ENCODE measurements at places on chromosomes 5 and 9. TPM values are rescaled to one million over a fixed set of nuclear protein-coding genes. Genes with fewer than 3 reads are reported as not detected.

The NMUR2 gene
- total RNA-seq = not detected

The CDH10 gene
- 0.35 TPM for total RNA-seq

The DCAF12 gene
- total RNA-seq = 31.4 TPM

The GRIN3A gene
- total RNA-seq = 0.21 TPM

The ELOVL7 gene
- 18.5 TPM for total RNA-seq

The CDH9 gene
- total RNA-seq = not detected

GRCh38 chr5:90777959-90778358 lies 219.4 kb downstream of the ADGRV1 start:
- no peak overlapping the region for H3K27ac ChIP-seq
- H3K27me3 ChIP-seq = no peaks in the 10 kb centered on the region
- H3K4me1 ChIP-seq = no peaks in the 10 kb centered on the region
- H3K4me3 ChIP-seq = no peak overlapping the region
- H3K36me3 ChIP-seq = no peaks in the 10 kb centered on the region

DNA sequence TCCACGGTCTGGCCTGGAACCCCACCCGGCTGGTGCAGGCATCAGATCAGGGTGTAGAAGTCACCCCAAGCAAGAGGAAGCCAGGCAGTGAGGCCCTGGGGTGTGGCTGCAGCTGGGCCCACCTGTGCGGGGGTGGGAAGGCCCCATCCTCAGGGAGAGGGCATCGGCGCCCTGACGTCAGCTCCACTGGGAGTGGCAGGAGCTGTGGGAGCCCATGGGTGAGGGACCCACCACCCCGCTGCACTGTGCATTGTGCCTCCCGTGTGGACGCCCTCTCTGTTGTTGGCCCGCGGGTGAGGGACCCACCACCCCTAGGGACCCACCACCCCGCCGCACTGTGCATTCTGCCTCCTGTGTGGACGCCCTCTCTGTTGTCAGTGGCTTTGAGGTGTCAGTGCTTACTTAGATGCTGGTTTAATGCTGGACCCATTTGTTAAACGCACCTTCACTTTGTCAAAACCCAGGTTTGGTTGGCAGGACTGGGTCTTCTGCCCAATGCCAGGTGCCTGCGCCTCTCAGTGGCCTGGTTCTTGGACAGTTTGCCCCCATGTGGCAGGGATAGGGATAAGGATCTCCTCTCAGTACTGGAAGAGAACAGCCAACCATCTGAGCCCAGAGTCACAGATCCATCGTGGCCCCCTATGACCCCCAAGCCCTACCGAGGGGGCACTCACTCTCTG lies 6.9 kb upstream of the EXOC3 start:
- no peak overlapping the region for H3K4me3 ChIP-seq
- no peak overlapping the region for H3K27ac ChIP-seq
- no peaks in the 10 kb centered on the region for H3K27me3 ChIP-seq
- no peaks in the 10 kb centered on the region for H3K4me1 ChIP-seq
- no peak for DNase-seq

DNA sequence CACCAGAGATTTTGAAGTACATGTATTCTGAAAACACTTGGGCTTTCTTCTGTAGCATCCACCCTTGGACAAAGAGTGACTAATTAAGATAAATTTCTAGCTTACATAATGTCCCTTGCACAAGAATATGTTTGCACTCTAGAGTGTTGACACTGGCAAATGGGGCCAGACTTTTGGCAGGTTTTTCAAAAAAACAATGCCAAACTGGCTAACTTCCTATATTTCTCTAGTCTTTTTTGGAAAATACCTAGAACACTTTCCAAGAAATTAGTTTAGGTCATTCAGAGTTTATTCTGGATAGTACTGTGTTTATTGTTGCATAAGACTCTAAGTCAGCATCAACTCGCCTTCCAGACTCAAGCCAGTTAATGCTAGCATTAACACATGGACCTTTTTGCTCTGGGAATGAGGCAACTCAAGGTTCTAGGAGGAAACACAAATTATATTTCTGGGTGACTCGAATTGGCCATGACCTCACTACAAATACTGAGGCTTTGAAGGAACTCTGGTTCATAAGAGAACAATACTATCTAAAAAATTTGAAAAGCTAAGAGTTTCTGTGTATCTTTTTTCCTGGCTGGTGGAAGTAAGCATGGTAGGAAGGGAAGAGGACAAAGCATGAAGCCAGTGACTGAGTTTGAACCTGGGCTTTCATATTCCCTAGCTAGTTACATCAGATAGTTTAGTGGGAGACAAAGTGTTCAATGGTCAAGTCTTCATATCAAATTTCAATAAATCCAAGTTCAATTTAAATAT lies 101.6 kb downstream of the NREP start:
- no peak overlapping the region for H3K27ac ChIP-seq
- no peaks in the 10 kb centered on the region for H3K36me3 ChIP-seq
- no peak overlapping the region for H3K4me3 ChIP-seq

DNA sequence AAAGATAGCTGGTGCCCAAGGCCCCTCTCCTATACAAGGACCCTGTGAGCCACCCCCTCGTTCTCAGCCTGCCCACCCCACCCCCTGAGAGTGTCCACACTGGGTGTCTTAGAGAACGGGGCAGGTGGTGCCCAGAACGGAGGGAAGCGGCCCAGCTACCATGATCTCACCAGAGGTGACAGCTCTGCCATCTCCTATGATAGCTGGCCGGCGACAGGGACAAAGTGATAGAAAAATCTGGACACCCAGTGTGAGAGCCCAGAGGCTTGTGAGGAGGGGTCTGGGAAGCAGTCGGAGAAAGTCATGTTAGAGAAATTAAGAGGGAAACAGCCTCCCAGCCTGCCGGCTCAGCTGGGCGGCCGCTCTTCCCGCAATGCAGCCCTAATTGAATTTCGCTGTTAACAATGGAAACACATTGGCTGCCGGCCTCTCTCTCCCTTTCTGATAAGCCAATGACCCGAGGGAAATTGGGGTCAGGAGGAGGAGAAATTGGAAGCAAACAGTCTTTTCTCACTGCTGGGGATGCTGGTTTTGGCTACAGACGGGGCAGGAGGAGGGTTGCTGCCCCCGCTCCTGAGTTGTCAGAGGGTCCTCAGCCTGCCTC lies 32.3 kb downstream of the HK3 start:
- no peaks in the 10 kb centered on the region for H3K36me3 ChIP-seq
- no peak overlapping the region for H3K4me3 ChIP-seq
- no peak overlapping the region for H3K27ac ChIP-seq

DNA sequence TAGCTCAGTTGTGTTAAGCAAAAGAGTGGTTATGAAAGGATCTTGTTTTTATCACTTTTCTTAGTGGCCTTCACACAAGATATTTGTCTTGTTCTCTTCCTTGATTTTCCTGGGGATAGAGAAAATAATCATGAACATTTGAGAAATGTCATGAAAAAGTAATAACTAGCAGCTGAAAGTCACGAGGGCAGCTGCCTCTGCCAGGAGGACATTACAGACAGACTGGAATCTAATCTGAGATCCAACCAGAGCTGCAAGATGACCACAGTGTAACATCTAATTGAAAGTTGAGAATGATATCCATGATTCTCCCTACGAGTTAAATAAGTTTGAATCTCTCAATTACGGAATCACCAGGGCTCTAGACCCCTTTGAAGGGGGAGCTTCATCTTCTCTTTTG lies 274.9 kb downstream of the ARHGAP26 start:
- no peak for DNase-seq
- no peak overlapping the region for H3K4me3 ChIP-seq
- no peaks in the 10 kb centered on the region for H3K4me1 ChIP-seq
- no peak overlapping the region for H3K27ac ChIP-seq

The TUT7 gene
- total RNA-seq = 31.5 TPM

The GNA14 gene
- 8.4 TPM for total RNA-seq

The ADAMTS19 gene
- total RNA-seq = 8.0 TPM

- no peak overlapping the region for H3K27ac ChIP-seq
- no peak for DNase-seq
- no peaks in the 10 kb centered on the region for H3K27me3 ChIP-seq
- no peak overlapping the region for H3K4me3 ChIP-seq
Observed at GRCh38 chr9:83639266-83639665, 16.3 kb downstream of the IDNK start.

GRCh38 chr5:150487199-150488061 lies 20.5 kb upstream of the NDST1 start:
- peak overlapping the region; percentile 95 for H3K4me3 ChIP-seq
- no peak for DNase-seq
- no peaks in the 10 kb centered on the region for H3K36me3 ChIP-seq
- peak overlapping the region; percentile 88 for H3K27ac ChIP-seq

GRCh38 chr5:96602776-96603175 lies 59.4 kb upstream of the CAST start:
- no peak overlapping the region for H3K27ac ChIP-seq
- H3K36me3 ChIP-seq = no peaks in the 10 kb centered on the region
- DNase-seq = no peak
- H3K4me3 ChIP-seq = no peak overlapping the region
- H3K27me3 ChIP-seq = no peaks in the 10 kb centered on the region

DNA sequence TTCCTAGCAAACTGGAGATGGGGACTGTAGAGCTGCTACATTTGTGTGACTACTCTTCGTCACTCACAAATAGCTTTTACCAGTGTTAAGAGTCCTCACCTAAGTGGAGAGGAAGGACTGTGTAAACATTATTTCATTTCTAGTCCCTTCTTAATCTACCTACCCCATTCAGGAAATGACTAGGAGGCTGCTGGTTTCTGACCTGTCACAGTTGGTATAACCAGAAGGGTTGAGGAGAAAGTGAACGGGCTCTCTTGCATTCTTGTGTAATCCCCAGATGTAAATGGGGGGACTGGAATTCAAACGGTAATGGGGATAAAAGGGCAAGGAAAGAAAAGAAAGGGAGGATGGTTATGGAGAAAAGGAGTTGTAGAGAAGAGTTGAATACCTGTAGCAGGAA lies 35.4 kb upstream of the BNIP1 start:
- H3K27ac ChIP-seq = no peak overlapping the region
- H3K36me3 ChIP-seq = peaks cover 31% of the 10 kb centered on the region
- no peaks in the 10 kb centered on the region for H3K27me3 ChIP-seq
- H3K4me1 ChIP-seq = no peaks in the 10 kb centered on the region
- DNase-seq = no peak

DNA sequence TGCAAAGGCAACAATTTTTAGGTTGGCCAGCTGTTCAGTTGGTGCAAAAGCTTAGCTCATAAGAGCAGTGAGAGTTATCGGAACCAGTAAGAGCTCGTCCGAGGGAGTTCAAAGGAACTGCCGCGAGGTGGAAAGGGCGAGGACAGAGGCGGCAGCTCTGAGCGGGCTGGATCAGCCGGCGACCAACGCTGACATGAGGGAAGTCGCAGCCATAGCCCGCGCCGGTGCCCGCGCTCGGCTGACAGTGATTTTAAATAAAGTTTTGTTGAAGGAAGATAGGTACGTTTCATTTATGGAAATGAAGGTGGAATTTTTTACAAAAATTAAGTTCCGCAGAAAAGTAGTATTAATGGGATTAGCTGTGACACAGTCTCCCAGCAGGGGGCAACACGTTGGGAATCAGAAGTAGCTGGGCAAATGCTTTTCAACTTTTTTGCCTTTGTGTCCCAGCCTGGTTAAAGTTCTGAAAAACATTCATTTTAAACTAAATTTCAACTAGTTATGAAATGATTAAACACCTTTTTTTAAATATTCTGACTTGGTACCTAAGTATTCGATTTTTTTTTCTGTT lies 43.2 kb downstream of the FBXO4 start:
- no peak for DNase-seq
- no peak overlapping the region for H3K4me3 ChIP-seq
- H3K36me3 ChIP-seq = no peaks in the 10 kb centered on the region

GRCh38 chr5:137220523-137220927 lies 278.6 kb downstream of the SPOCK1 start:
- H3K36me3 ChIP-seq = no peaks in the 10 kb centered on the region
- no peak overlapping the region for H3K4me3 ChIP-seq
- no peak overlapping the region for H3K27ac ChIP-seq
- H3K27me3 ChIP-seq = no peaks in the 10 kb centered on the region
- H3K4me1 ChIP-seq = peaks cover 6% of the 10 kb centered on the region

DNA sequence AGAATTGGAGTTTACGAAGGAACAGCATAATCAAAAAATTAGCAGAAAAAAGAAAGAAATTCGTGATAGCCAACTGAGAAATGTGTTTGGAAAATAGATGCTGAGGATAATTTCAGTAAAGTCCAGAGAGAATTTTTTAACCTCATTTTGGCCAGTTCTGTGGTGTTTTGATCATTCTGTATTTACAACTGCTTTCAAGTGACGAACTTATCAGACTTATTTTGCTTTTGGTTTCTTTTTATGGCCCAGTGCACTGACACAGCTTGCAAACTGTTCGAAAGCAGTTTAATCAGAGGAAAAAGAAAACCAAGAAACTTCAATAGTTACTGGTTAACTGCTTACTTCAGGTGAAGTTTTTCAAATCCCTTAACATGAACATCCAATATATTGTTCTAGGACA lies 1.9 kb downstream of the SDHA start:
- H3K36me3 ChIP-seq = peaks cover 10% of the 10 kb centered on the region
- no peak overlapping the region for H3K27ac ChIP-seq
- peak overlapping the region; percentile 99 for H3K4me3 ChIP-seq

The C9 gene
- total RNA-seq = not detected

The TRIP13 gene
- total RNA-seq = 1.6 TPM

- no peaks in the 10 kb centered on the region for H3K4me1 ChIP-seq
- no peak overlapping the region for H3K4me3 ChIP-seq
- no peaks in the 10 kb centered on the region for H3K27me3 ChIP-seq
- H3K36me3 ChIP-seq = no peaks in the 10 kb centered on the region
- DNase-seq = no peak
- no peak overlapping the region for H3K27ac ChIP-seq
Observed at GRCh38 chr9:134634176-134634575, 7.4 kb upstream of the COL5A1 start.

DNA sequence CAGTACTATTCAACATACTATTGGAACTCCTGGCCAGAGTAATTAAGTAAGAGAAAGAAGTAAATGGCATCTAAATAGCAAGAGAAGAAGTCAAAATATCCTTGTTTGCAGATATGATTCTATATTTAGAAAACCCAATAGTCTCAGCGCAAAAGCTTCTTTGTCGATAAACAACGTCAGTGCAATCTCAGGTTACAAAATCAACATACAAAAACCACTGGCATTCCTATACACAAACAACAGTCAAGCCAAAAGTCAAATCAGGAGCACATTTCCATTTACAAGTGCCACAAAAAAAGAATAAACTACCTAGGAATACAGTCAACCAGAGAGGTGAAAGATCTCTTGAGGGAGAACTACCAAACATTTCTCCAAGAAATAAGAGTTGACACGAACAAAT lies 1901.9 kb upstream of the ACO1 start:
- no peak overlapping the region for H3K27ac ChIP-seq
- H3K4me3 ChIP-seq = no peak overlapping the region
- DNase-seq = no peak
- no peaks in the 10 kb centered on the region for H3K27me3 ChIP-seq
- no peaks in the 10 kb centered on the region for H3K36me3 ChIP-seq

GRCh38 chr9:34686732-34687131 lies 4.3 kb downstream of the CCL19 start:
- no peak overlapping the region for H3K27ac ChIP-seq
- no peaks in the 10 kb centered on the region for H3K27me3 ChIP-seq
- DNase-seq = no peak
- H3K36me3 ChIP-seq = peaks cover 5% of the 10 kb centered on the region

- H3K27me3 ChIP-seq = no peaks in the 10 kb centered on the region
- no peak for DNase-seq
- no peaks in the 10 kb centered on the region for H3K36me3 ChIP-seq
- no peak overlapping the region for H3K27ac ChIP-seq
- no peaks in the 10 kb centered on the region for H3K4me1 ChIP-seq
- H3K4me3 ChIP-seq = no peak overlapping the region
Observed at GRCh38 chr9:22308177-22308576, 138.4 kb upstream of the DMRTA1 start.

GRCh38 chr5:97735209-97735608 lies 552.2 kb upstream of the RIOK2 start:
- no peak overlapping the region for H3K27ac ChIP-seq
- H3K4me1 ChIP-seq = no peaks in the 10 kb centered on the region
- no peaks in the 10 kb centered on the region for H3K36me3 ChIP-seq
- no peak for DNase-seq
